ENCODE measurements at places on chromosomes 7 and 10.
A peak's percentile ranks its signal among the peaks of the same experiment; 100 is the strongest.

- DNase-seq = no peak
Measured at GRCh38 chr7:105027176-105027853, 13.3 kb downstream of the KMT2E start.

DNA sequence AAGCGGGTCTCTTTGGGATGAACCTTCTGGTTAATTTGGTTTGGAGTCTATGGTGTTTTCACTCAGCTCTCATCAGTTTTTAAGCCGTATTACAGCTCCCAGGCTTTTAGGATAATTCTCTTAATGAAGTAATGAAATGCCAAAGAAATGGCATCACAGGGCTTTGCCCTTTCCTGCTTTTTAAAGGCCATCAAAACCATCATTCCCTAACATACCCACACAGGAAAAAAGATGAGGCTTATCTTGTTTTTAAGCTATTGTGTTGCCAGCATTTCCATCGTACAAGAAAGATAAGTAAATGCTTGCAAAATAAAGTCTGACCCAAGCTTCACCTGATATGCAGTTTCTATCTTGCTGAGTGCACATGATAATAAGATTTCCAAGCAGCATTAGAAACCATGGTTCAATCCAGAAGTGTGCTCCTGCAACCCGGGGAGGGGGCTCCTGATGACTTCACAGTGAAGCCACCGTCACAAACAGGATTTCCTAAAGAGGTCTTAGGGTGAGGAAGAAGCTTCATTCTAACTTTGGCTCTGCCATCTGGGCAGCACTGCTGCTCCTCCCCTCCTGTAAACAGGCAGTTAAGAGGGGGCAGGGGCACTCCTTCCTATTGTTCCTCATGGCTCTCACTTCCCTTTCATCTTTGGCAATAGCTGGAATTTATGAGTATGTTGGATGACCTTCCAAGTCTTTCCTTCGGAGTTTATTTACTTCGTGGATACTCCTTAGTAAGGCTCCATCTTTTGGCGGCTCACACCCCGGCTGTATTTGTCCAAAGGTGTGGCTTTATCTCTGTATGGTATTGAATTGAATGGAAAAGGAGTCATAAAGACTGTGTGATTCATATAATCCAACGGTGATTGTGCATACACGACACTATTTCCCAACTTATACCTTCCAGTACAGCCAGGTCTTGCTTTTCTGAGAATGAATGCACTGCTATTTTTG lies 55.2 kb upstream of the FAM133B start:
- no peak for DNase-seq

- DNase-seq = no peak
Measured at GRCh38 chr7:142793156-142793555, 22.4 kb downstream of the PRSS2 start.

DNA sequence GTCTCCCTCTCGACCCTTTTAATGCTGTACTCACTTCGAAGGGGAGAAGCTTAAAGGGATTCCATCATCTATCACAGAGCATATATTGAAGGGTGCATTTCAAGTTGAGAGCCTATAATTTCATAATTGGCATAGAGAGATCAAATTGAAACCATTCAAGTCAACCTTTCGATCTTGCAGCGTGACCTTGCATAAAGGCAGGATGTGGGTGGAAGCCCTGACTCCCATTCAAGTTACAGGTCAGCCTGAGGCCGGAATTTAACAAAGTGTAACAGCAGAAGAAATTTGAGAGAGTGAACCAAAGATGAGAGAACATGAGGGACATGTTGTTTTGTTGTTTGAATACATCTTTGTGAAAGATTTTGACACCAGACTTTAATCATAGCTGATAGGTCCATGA lies 195.3 kb upstream of the TPK1 start:
- no peak for DNase-seq

DNA sequence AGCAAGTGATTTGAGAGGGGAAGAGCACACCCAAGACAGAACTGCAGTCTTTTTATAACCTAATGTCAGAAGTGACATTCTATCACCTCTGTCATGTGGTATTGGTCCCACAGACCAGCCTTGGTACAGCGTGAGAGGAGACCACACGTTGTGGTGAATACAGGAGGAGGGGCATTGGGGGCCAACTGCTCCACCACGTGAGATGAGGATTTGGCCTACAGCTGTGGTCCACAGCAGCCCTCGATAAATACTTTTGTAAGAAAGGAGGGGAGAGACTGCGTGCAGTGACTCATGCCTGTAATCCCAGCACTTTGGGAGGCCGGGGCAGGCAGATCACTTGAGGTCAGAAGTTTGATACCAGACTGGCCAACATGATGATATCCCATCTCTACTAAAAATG lies 243.1 kb downstream of the FGFR2 start:
- DNase-seq = no peak

DNA sequence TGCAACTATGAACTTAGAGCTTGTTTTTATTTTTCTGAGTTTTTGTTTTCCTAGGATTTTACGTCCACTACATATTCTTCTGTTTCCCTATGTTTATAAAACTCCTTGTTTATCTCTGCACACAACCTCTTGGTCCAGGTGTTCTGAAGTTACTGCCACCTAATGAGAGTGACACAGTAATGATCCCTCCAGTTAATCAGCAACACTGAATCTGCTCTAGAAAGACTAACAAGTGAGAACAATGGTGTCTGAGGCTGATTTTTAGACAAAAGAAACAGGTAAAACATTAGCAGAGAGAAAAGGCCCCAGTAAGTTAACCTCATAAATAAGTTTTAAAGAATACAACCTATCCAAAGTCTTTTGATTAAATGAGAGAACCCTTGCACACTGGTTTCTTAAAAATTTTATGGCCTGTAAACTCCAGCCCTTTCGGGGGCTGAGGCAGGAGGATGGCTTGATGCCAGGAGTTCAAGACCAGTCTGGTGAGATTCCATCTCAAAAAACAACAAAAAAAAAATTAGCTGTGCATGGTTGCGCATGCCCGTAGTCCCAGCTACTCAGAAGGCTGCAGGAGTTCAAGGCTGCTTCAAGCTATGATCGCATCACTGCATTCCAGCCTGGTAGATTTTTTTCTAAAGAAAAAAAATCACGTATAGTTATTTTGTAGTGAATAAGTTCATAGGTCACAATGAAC lies 397.6 kb downstream of the MAGI2 start:
- no peak for DNase-seq

DNA sequence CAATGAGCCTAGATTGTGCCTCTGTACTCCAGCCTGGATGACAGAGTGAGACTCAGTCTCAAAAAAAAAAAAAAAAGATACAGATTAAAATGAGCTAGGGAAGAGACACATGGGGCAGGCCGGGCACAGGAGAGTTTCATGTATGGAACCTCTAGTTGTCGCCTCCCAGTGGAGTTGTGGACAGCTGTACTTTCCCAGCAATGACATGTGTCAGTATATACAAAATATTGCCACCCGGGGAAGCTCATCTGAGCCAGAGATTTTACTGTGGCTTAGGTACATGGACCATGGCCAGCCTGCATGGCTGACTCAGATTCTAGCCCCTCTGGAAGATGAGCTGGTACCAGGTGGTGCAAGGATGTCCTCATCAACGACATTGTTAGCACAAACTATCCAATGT lies 87.4 kb downstream of the COL26A1 start:
- no peak for DNase-seq

DNA sequence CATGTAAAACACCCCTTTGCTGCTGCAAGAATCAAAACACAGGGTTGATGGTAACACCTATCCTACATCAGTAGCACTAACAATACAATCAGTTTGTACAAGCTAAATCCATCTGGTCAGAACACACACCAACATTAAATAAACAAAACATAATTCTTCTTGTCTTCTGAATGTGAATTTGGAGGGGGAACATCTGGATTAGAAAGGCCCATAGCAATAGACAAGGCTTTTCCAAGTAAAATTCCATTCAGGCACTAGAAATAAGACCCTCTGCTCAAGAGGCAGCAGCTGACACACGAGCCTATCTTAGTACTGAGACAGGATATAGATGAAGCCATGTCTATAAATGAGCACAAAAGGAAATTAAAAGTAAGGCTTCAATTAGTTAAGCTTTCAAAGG lies 839.9 kb upstream of the LRRTM3 start:
- DNase-seq = no peak

- no peak for DNase-seq
Measured at GRCh38 chr7:39536951-39537350, 29.3 kb upstream of the YAE1 start.

- peak; percentile 22 for DNase-seq
Measured at GRCh38 chr7:136405931-136406777, 429.0 kb upstream of the MTPN start.

- DNase-seq = peak; percentile 58
Measured at GRCh38 chr7:47968847-47969774, 10.3 kb downstream of the HUS1 start.

- peak; percentile 3 for DNase-seq
Measured at GRCh38 chr10:111200505-111201186, 123.8 kb downstream of the ADRA2A start.

GRCh38 chr7:127930341-127931328 lies 100.6 kb downstream of the LRRC4 start:
- no peak for DNase-seq

DNA sequence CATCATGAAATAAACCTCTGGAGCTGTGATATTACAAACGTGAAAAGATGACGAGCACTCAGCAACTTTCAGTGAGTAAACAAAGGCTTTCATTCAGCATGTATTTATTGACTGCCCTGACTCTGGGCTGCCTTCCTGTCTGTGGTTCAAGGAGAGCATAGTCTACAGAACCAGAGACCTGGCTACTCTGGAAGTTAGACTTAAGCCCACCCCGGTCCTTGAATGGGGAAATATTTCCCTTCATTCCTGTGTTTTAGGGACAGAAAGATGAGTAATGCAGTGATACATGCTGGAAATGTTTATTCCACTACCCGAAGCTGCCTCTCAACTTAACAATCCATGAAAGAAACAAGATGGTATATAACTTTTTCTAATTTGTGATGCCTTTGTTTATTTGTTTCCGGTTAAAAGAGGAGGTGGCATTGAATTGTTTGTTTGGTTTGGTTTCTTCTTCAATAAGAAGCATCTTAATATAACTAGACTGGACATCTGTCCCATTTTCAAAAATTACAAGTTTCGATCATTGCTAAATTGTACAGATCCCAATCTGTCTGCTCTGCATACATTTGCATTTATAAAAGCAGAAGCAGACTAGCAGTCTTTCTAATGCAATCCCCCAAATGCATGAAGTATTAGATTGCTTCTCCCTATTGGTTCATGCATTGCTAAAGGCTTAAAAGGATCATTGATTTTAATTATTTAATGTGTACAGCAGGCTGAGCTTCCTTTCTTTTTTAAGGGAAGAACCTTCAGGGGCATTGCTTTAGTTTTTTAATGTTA lies 57.7 kb downstream of the TRUB1 start:
- DNase-seq = no peak

GRCh38 chr10:7075110-7075509 lies 335.7 kb downstream of the SFMBT2 start:
- DNase-seq = no peak

DNA sequence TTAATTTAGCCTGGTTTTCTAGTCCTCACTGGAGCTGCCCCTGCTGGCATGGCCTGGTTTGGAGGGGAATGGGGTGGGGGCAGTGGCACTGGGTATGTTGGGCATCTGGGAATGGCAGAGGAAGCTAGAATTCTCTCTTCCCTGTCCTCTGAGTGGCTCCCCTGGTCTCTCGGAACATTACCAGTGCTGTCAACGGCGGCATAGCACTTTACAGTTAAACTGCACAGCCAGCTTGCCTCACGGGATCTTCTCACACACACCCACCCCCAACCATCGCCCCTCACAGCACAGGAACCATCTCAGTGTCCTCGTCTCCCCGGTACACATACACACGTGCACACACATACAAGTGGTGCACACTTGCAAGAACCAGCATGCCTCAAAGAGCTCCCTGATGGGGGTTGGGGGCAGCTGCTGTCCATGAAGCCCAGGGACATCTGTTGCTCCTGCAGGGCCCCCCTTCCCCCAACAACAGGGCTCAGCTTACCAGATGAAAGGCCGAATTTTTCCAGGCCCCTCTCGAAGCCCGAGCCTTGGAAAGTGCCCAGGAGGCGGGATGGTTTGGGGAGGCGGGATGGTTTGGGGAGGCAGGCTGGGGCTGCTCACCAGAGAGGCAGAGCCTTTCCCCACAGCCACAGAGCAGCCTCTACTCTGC lies 41.0 kb downstream of the TSPAN15 start:
- DNase-seq = peak; percentile 18

DNA sequence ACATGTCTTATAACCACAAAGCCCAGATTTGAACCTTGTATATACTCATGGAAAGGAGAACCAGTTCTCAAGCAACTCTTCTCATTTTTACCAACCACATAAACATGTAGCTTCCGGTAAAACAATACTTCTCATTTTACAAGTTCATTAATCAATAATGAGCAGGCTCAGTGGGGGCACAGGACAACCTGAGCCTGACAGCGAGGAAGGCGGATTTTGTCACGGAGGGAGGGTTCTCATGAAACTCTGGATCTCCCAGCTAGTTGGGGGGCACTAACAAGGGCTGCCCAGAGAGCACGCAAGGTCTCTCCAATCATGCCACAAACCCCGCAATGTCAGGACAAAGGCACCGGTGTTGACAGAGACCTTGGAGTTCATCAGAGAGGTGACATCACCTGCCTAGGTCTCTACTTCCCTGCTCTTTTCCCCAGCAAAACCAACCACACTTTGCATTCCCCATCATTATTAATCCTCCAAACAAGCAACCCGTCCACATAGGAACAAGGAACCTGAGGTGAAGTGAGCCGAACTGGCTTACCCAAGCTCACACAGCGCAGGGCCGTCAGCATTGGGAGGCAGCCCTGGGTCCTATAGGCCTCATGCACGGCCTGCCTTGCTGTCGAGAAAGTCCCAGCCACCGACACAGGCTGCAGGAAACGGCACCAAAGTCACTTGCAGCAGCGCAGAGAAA lies 192.1 kb upstream of the KLF14 start:
- no peak for DNase-seq

GRCh38 chr10:101843032-101844021 lies at the start of gene KCNIP2:
Gene KCNIP2, minus strand, starts transcription at chr10:101843800. Its CDS starts 232 bp downstream, at chr10:101843568.
- DNase-seq = no peak

DNA sequence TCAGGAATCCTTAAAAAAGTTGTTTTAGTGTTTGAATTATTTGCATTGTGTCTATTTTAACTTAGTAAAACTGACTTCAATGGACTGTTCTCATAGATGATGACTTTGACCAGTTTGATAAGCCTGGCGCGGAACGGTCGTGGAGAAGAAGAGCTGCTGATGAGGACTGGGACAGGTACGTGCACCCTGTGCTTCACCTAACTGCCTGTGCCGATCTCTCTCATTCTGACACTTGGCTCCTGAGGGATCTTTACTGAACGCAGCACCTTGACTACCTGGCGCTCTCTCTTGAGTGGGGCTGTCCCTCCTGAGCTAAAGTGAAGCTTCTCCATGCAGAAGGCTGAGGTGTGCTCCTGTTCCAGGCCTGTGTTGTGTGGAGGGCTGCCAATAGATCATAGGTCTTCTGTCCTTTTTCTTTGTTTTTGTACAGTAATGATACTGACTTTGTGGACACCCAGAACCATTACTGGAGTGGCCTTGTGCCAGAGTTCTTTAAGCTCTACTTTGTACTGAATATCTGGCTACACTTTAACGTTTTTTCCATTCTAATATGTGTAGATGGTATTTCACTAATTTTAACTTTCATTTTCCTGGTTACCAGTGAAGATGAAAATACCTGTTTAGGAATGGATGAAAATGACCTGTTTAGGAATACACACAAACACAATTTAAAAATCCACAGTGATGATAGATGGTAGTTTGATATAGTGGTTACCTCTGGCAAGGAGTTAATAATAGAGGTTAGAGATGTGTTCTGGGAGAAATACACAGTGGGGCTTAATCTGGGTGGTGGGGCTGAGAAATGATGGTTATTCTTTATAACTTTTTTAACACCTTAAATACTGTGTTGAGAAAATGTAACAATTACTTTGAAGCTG lies 20.9 kb downstream of the RBM33 start:
- no peak for DNase-seq

Data from NCI-H2171 (cell line).